ENCODE measurements at places on chromosomes 3 and 15. TPM values are rescaled to one million over a fixed set of nuclear protein-coding genes. Genes with fewer than 3 reads are reported as not detected.

CPNE4 gene
- total RNA-seq, result 4.1 TPM

FEZF2 gene
- total RNA-seq, result not detected

CCPG1 gene
- total RNA-seq, result 54.6 TPM

SH3BP5 gene
- total RNA-seq, result 1.8 TPM

PLSCR2 gene
- 0.73 TPM for total RNA-seq

WDR72 gene
- total RNA-seq, result not detected

- H3K27ac ChIP-seq, result no peak overlapping the region
- no peaks in the 10 kb centered on the region for H3K27me3 ChIP-seq
- no peak overlapping the region for H3K4me3 ChIP-seq
- no peak for DNase-seq
- H3K4me1 ChIP-seq, result peaks cover 3% of the 10 kb centered on the region
- H3K36me3 ChIP-seq, result no peaks in the 10 kb centered on the region
Measured at GRCh38 chr3:59450946-59451763, 401.3 kb upstream of the CFAP20DC start.

DNA sequence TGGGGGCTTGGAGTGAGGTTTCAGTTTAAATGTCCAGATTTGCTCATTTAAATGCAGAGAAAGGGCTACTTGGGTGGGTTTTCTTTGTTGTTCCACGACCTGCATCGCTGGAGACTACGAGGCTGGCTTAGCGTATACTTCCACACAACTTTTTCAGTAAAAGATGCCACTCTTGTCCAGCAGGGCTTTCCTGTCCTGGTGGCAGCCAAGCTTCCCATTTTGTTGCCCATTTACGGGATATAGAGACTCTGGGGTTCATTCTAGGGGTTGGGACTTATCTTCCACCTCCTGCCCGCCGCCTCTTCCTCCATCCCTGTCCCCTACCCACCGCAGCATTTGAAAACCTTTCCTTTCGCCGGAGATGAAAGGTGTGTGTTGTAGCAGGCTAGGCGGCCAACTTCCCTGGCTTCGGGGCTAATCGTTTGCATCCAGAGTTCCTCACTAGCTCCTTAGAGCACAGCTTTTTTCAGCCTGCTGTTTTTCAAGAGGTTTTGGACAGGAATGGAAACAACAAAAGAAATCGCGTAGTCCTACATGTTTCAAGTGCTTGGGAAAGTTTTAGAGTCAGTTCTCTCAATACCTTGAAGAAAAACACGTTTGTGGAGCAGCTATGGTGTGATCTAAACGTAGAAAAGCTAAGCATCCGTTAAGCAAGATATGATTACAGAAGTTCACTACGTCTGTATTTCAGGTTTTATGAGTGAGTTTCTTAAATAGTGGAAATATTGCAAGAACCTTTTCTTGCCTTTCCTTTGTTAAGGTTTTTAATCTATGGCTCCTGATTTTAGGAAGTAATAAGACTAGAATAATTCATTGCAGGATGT is 843 bp downstream of the CHRNA5 start:
- H3K27ac ChIP-seq, result no peak overlapping the region
- DNase-seq, result no peak
- peaks cover 16% of the 10 kb centered on the region for H3K4me1 ChIP-seq
- no peaks in the 10 kb centered on the region for H3K36me3 ChIP-seq
- H3K27me3 ChIP-seq, result peaks cover 4% of the 10 kb centered on the region

- H3K27me3 ChIP-seq, result no peaks in the 10 kb centered on the region
- no peak for DNase-seq
- no peak overlapping the region for H3K27ac ChIP-seq
- no peak overlapping the region for H3K4me3 ChIP-seq
- peaks cover 20% of the 10 kb centered on the region for H3K4me1 ChIP-seq
- H3K36me3 ChIP-seq, result no peaks in the 10 kb centered on the region
Measured at GRCh38 chr3:31892916-31893573, 88.0 kb downstream of the OSBPL10 start.

GRCh38 chr3:183754052-183754451 is 56.5 kb downstream of the YEATS2 start:
- no peaks in the 10 kb centered on the region for H3K4me1 ChIP-seq
- DNase-seq, result no peak
- no peaks in the 10 kb centered on the region for H3K27me3 ChIP-seq
- no peak overlapping the region for H3K27ac ChIP-seq

DNA sequence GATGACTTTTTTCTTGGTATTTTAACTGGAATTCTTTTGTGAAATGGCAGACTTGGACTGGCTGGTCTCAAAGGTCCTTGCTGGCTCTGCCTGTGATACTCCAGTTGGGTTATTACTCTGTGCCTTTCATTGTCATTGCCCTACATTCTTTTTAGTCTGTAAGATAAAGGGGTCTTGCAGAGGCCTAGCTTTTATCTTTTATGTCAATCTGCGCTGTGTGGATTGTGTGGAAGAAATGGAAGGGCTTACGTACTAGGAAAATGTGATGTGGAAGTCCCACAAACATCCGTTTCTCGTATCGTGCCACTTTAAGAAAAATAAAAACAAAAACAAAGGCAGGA is 8.7 kb upstream of the TMEM212 start:
- H3K4me1 ChIP-seq, result no peaks in the 10 kb centered on the region
- no peaks in the 10 kb centered on the region for H3K27me3 ChIP-seq
- H3K4me3 ChIP-seq, result no peak overlapping the region
- no peak for DNase-seq
- H3K27ac ChIP-seq, result peak overlapping the region; percentile 4

GRCh38 chr15:77567202-77567601 is 65.5 kb downstream of the LINGO1 start:
- H3K27me3 ChIP-seq, result no peaks in the 10 kb centered on the region
- no peaks in the 10 kb centered on the region for H3K4me1 ChIP-seq
- H3K4me3 ChIP-seq, result no peak overlapping the region

DNA sequence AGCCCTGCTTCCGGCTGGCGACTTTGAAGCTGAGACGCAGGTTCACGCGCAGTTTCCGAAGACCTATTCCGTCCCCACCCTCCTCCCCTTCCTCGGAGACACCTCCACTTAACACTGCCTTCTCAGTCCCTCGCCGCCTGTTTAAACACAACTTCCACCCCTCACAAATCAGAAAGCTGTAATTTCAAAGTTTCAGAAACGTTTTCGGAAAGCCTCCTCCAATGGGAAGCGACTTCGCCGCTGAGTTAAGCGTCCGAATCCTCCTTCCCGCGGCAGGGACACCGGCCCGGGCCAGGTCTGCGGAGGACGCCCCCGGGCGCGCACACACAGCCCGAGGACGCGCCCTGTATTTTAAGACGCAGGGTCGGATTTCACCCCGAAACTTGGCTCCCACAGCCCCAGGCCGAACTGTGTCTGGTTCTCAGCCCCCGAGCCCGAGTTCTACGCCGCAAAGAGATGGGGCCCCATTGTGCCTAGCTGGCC is 559 bp upstream of the LRRN1 start:
- DNase-seq, result peak; percentile 70
- H3K27me3 ChIP-seq, result no peaks in the 10 kb centered on the region
- peaks cover 29% of the 10 kb centered on the region for H3K4me1 ChIP-seq
- H3K4me3 ChIP-seq, result peak overlapping the region; percentile 68

DNA sequence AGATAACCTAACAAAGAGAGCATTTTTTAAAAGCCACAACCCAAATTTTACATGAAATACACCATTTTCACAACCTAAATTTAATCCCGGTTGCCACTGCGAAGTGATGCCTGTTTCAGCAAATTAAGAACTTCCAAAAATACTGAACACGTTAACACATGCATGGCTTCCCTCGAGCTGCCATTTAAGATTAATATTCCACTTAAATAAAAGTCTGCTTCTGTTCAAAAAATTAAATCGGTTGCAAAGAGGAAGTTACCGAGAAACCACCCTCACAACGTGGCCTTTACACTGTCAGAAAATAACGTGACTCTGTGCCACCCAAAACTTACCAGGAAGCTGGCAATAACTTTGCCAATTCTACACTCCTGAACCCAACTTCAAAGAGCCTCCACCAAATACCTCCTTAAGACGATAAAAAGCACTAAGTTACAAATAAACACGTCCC is 1.2 kb downstream of the TBL1XR1 start:
- H3K27ac ChIP-seq, result peak overlapping the region; percentile 100
- H3K36me3 ChIP-seq, result no peaks in the 10 kb centered on the region
- no peaks in the 10 kb centered on the region for H3K27me3 ChIP-seq
- H3K4me3 ChIP-seq, result peak overlapping the region; percentile 91
- peaks cover 29% of the 10 kb centered on the region for H3K4me1 ChIP-seq

- peak overlapping the region; percentile 84 for H3K27ac ChIP-seq
- peak; percentile 97 for DNase-seq
- H3K4me1 ChIP-seq, result peaks cover 94% of the 10 kb centered on the region
- H3K36me3 ChIP-seq, result no peaks in the 10 kb centered on the region
Measured at GRCh38 chr15:66765478-66766281, 63.6 kb downstream of the SMAD6 start.

DNA sequence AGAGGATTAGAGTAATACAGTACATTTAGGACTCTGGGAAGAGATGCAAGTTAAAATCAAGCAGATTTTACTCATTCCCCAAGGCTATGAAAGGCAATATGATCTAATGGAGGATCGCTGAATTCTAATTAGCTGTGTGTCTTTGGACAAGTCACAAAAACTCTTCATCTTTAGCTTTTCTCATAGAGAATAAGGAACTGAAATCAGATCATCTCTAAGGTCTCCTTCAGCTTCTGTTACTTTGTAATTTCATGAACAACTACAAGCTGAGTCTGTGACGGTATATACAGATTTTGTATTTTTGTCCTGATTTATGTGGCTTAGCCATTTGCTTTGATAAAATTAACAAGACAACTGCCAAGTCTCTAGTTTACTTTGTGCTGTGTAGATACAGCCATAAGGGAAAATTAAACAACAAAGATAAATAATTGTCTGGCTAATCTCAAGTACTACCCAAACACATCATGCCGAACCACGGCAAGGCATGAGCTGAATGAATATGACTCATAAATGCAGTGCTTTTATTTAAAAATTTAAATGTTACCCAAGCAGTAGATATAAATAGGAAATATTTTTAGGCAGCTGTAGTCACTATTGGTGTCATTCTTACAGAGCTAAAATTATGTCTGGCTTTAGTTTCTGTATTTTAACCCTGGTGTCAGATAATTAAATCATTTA is 81.5 kb downstream of the GAP43 start:
- no peak overlapping the region for H3K4me3 ChIP-seq
- no peak overlapping the region for H3K27ac ChIP-seq
- H3K4me1 ChIP-seq, result no peaks in the 10 kb centered on the region
- H3K27me3 ChIP-seq, result no peaks in the 10 kb centered on the region
- H3K36me3 ChIP-seq, result no peaks in the 10 kb centered on the region

DNA sequence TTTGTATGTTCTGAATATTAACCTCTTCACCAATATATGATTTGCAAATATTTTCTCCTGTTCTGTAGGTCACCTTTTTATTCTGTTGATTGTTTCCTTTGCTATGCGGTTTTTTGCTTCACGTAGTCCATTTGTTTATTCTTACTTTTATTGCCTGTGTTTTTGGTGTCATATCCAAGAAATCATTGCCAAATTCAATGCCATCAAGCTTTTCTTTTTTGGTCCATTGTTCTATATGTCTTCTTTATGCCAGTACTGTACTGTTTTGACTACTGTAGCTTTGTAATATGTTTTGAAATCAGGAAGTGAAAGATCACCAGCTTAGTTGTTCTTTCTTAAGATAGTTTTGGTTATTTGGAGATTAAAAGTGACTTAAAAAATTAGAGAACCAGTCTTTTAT is 4.2 kb downstream of the PARP15 start:
- H3K4me1 ChIP-seq, result peaks cover 8% of the 10 kb centered on the region
- H3K27ac ChIP-seq, result no peak overlapping the region
- H3K27me3 ChIP-seq, result no peaks in the 10 kb centered on the region
- DNase-seq, result no peak
- no peak overlapping the region for H3K4me3 ChIP-seq

DNA sequence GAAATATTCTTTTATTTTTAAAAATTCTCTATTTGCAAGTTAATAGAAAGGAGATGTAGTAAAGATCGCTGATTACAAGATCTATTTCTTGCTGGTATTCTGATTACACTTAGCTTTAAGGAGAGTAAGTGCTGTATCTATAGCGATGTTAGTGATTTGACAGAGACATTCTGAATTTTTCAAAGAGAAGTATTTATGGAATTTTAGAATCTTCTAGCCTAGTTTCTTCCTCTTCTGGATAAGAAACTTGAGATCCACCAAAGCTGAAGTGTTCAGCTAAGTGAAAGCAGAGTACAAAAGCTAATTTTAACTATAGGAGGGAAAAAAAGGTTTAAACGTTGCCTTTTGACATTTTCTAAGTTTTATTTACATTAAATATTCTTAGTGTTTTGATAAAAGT is 72.1 kb upstream of the RARB start:
- H3K4me1 ChIP-seq, result no peaks in the 10 kb centered on the region
- H3K4me3 ChIP-seq, result no peak overlapping the region
- no peaks in the 10 kb centered on the region for H3K27me3 ChIP-seq
- no peak overlapping the region for H3K27ac ChIP-seq
- no peaks in the 10 kb centered on the region for H3K36me3 ChIP-seq

- no peak overlapping the region for H3K4me3 ChIP-seq
- DNase-seq, result no peak
- peaks cover 17% of the 10 kb centered on the region for H3K27me3 ChIP-seq
- H3K27ac ChIP-seq, result no peak overlapping the region
Measured at GRCh38 chr3:11091791-11092190, 62.5 kb upstream of the HRH1 start.

DNA sequence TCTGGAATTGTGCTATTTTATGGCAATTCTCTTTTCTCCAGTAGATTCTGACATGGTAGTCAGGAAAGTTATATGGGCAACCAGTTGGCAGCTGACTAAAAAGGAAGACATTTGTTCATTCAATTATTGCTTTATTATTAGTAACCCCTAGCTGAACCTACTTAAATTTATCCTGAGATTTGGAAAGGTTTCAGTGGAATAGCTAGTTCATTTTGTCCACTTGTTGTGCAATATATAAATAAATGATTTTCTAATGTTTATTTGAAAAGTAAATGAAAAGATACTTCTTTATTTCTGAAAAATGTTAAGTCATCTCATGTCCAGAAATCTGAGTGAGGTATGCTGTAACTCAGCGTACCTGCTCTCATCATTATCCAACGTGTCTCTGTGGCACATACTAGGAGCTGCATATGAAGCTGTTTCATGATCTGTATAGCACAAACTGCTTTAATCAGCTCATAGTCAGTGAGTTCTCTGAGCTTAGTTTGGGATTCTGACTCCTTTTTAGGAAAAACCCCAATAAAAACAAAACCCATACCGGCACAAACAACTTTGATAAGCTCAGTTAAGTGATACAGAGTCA is 35.9 kb downstream of the RARB start:
- no peaks in the 10 kb centered on the region for H3K27me3 ChIP-seq
- no peak overlapping the region for H3K4me3 ChIP-seq
- no peaks in the 10 kb centered on the region for H3K36me3 ChIP-seq
- H3K4me1 ChIP-seq, result peaks cover 28% of the 10 kb centered on the region
- DNase-seq, result no peak

GRCh38 chr3:73213896-73214295 is 152.4 kb downstream of the EBLN2 start:
- no peaks in the 10 kb centered on the region for H3K36me3 ChIP-seq
- no peak overlapping the region for H3K27ac ChIP-seq
- H3K4me1 ChIP-seq, result no peaks in the 10 kb centered on the region
- DNase-seq, result no peak

Measured in stomach (tissue), 19 donors.